ENCODE measurements at places on chromosomes 11 and 22.
A peak's percentile ranks its signal among the peaks of the same experiment; 100 is the strongest.

DNA sequence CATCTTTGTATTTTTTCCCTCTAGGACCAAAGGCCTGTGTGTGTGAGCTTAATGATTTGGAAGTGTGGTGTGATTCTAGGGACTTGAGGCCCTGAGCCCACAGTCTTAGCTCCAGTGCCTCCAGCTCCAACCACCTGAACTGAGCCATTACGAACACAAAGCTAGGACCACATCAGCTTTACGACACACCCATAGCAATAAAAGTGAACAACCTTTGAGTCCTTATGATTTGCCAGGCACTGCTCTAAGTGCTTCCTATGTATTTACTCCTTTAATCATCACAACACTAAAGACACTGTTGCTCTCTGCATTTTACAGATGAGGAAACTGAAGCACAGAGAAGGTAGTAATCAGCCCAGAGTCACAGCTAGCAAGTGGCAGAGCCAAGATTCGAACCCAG, 126.4 kb downstream of the EHF start:
- no peak for DNase-seq

GRCh38 chr22:30865656-30866055, 102.9 kb downstream of the MORC2 start:
- DNase-seq, result no peak

DNA sequence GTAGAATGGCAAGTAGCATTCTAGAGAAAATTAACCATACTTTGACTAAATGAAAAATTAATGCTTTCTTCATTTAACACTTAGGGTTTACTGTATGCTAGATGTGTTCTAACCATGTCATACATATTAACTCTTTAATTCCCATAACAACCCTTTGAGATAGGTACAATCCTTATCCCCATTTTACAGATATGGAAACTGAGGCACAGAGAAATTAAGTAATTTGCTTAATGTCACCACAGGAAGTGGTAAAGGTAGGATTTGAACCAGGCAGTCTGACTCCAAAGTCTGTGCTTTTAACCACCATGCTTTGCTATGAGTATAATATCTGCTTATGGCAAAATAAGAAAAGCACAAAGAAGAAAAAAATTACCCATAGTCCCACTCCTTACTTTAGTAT, 59.5 kb downstream of the LIF start:
- DNase-seq, result no peak

DNA sequence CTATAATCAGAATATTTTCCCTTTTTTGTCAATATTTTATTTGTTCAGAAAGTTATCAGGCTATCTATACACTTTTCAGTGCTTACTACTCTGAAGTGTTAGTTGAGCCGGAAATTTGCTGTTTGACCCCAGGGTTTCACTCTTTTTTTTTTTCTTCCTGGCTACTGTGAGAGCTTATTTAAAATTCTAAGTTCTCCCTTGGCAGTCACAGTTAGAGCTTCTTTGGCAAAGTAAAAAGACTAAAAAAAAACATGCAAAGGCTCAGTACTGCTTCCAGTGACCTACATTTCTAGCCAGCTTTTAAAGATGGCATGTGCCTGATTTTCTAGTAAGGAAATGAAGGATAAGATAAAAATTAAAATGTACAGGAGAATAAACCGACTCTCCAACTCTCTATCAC, 48.4 kb downstream of the ELP4 start:
- no peak for DNase-seq

DNA sequence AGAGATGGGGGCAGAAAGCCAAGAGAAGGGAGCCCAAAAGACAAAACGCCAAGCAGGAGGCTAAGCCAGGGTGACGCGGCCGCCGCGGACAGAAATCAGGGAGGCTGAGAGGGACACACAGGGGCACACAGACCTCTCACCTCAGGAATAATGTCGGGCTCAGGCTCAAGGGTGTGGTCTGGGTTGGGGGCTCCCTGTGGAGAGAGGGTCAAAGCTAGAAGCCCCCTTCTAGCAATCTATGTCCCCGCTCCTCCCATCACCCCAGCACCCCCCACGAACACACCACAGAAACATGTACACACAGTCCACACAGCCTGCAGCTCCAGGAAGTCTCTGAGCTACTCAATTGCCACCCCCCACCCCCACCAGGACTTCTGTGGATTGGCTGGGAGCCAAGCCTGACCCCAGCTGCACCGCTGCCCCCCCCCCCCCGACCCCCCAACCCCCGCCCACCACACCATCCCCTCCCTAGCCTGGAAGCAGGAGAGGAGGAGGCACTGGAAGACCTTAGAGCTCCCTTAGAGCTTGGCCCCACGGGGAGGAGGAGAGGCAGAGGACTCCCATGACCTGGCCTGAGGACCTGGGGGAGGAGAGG, 6.9 kb downstream of the BCL9L start:
- DNase-seq, result no peak

DNA sequence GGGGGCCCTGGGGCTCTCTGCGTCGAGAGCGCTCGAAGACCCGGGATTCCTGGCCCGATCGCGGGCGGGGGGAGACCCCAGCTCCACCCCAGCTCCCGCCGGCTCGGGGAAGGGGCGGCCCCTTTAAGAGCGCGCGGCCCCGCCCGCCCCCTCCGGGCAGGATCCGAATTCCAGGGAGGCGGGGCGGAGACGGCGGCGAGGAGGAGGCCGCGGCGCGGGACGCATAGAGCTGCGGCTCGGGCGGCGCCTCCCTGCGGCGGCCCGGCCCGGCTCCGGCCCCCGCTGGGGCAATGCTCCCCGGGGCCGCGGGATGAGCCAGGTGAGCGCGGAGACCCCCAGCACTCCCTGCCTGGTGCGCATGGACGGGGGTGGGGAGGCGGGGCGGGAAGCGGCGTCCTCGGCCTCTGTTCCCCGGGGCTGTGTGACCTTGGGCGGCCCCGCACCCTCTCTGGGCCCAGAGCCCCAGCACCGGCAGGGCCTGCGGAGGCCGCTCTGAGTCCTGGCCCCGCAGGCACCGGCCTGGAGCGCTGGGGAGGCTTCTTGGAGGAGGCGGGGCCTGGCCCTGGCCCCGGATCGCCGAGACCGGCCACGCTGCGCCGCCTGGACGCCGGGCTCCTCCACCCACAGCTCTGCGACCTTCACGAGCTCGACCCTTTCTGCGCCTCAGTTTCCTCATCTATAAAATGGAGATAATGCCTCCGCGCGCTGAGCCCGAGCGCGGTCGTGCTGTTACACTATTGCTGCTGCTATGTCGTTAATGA, 565 bp downstream of the GAS2L1 start:
- DNase-seq, result peak; percentile 75

DNA sequence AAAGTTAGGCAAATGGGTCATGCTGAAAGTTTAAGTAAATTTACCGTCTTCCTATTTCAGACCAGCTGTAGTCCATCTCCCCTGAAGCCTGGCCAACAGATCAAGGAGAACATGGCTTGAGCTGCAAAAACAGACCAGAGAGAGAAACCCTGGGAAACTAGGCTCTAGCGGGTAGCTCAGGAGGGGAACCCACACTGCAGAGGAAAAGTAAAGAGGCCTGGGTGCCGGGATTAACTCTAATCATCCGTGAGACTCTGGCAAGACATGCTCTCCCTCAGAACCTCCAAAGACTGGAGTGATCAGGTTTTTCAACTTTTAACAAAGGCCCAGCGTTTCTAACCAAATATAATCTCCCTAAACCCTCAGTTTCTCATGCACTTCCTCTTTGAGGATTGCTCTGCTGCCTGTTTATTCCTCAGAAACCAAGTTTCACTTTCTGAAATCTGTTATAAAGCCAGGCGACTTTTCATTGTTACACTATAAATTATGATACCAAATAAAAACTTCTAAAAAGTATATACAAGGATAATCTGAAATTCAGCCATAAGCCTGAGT, 67.5 kb downstream of the GAB2 start:
- DNase-seq, result peak; percentile 47

DNA sequence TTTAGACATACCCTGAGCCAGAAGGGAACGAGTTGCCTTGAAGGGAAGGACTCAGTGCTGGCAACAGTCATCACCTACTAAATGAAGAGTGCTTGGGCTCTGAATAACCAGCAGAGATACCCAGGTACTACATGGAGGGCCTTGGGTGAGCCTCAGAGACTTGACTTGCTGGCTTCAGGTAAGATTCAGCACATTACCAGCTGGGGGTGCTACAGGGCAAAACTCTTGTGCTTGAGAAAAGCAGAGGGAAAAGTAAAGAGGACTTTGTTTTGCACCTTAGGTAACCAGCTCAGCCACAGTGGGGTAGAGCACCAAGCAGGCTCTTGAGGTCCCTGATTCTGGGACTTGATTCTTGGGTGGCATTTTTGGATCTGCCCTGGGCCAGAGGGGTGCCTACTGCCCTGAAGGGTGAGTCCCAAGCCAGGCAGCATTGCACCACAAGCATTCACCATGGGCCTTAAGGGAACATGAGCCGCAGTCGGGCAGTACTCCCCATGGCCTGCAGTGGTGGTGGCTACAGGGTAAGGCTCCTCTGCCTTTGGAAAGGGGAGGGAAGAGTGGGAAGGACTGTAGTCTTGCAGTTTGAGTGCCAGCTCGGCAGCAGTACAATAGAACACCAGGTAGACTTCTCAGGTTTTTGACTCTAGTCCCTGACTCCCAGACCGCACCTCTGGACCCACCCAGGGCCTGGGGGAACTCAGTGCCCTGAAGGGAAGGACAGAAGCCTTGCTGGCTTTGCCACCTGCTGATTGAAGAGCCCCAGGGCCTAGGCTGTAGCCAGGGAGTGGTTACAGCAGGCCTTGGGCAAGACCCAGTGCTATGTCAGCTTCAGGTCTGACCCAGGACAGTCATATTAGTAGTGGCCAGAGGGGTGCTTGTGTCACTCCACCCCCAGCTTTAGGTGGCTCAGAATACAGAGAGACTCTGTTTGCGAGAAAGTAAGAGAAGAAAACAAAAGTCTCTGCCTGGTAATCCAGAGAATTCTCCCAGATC, 22.7 kb upstream of the PLEKHA7 start:
- peak; percentile 22 for DNase-seq

DNA sequence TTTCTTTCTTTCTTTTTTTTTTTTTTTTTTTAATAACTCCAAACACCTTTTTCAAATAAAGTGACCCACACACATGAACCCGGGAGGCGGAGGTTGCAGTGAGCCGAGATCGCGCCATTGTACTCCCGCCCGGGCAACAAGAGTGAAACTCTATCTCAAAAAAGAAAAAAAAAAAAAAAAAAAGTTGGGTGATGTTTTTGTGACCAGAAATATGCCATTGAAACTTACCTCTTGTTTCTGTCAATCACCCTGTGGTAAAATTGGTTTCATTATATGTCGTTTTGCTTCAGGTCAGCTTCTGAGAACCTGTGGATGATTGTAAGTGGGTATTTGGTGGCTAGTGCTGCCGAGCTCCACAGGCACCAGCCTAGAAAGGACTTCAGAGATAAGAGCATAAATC, 238.8 kb downstream of the TBC1D22A start:
- no peak for DNase-seq

DNA sequence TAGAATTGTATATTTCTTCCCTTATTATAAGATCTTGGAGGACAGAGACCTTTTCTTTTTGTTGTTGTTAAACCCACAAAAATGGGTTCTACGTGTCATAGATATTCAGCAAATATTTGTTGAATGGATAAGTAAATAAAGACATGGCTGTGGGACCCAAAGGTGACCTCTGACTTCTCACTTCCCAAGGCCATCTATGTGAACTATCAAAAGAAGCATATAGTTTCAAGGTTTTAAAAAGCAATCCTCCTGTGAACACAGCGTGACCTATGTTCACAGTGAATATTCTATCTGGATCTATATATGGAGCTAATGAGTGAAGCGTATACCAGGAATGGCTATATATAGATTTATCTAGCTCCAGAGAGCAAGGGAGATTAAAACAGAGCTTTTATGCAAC, 312.8 kb upstream of the C11orf87 start:
- no peak for DNase-seq

- peak; percentile 29 for DNase-seq
Observed at GRCh38 chr11:83159902-83160865, 3.3 kb downstream of the PCF11 start.

DNA sequence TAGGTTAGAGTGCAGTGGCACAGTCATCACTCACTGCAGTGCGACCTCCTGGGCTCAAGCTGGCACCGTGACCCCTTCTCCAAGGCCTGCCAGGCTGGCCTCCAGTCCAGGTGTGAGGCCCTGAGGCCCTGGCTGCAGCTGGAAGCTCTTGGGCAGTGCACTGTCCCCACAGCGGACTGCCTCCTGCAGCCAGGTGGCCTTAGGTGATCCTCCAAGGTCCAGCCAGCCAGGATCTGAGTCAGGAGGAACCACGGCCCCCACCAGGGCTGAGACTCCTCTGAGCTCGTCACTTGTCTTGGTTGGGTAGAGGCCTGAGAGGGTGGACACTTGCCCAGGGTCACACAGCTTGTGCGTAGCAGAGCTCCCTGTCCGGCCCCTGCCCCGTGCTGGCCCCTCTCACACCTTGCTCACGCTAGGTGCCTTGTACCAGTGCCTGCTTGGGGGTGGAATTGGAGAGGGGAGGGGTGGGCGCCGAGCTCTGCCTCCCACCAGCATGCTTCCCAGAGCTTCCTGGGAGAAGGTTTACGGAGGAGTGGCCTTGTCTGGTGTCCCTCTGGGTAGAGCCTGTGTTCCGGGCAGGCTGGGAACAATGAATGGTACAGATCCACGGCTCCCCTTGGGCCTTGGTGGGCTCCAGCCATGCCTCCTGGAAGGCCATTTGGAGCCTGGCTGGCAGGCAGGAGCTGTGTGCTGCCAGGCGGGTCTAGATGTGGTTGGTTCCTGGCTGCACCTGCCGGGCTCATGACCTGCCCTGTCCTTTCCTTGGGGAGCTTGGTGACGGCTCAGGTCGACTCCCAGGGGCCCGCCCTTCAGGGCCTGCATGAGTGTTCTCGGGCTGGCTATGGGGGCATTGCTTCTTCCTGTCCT, 20.6 kb downstream of the KCNQ1 start:
- DNase-seq, result no peak

- DNase-seq, result no peak
Observed at GRCh38 chr22:17944256-17944655, 80.1 kb downstream of the MICAL3 start.

- peak; percentile 44 for DNase-seq
Observed at GRCh38 chr11:62856333-62856895, 17.0 kb upstream of the WDR74 start.

DNA sequence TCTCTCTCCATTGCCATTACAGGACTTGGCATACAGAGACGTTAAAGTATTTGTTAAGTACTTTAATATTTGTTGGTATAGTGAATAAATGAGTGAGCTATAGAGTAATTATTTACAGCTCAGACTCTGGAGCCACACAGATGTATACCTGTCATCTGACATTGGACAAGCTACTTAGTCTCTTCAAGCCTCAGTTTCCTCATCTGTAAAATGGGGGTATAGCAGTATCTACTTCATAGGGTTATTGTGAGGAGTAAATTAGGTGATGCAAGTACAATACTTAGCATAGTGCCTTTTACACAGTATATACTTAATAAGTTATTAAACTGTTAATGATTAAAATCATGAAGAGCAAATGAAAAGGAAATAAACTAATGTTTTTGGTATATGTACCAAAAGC, 203.2 kb downstream of the NAV2 start:
- no peak for DNase-seq

- DNase-seq, result no peak
Observed at GRCh38 chr11:42013656-42014201, 554.3 kb upstream of the LRRC4C start.

GRCh38 chr11:61817471-61818202, 834 bp upstream of the FADS1 start:
- no peak for DNase-seq

- no peak for DNase-seq
Observed at GRCh38 chr22:32695451-32695891, 106.0 kb upstream of the TIMP3 start.

All from hematopoietic multipotent progenitor cell treated with erythropoietin and hydrocortisone succinate and interleukin-3 and kit ligand, for 8 days (in vitro differentiated cells).